ENCODE measurements at places on chromosomes 11 and 22.

- DNase-seq: no peak
Observed at GRCh38 chr11:20631519-20632168, 32.2 kb downstream of the SLC6A5 start.

- DNase-seq: no peak
Observed at GRCh38 chr22:19325296-19325948, 33.9 kb upstream of the CLTCL1 start.

GRCh38 chr11:1750481-1750839 is at the start of gene IFITM10:
IFITM10 (minus strand) TSS chr11:1750595; CDS start chr11:1750442, 153 bp downstream.
- no peak for DNase-seq

GRCh38 chr11:11770921-11771486 is 70.8 kb upstream of the USP47 start:
- DNase-seq: no peak

- no peak for DNase-seq
Observed at GRCh38 chr22:19743081-19743480, 17.5 kb upstream of the TBX1 start.

DNA sequence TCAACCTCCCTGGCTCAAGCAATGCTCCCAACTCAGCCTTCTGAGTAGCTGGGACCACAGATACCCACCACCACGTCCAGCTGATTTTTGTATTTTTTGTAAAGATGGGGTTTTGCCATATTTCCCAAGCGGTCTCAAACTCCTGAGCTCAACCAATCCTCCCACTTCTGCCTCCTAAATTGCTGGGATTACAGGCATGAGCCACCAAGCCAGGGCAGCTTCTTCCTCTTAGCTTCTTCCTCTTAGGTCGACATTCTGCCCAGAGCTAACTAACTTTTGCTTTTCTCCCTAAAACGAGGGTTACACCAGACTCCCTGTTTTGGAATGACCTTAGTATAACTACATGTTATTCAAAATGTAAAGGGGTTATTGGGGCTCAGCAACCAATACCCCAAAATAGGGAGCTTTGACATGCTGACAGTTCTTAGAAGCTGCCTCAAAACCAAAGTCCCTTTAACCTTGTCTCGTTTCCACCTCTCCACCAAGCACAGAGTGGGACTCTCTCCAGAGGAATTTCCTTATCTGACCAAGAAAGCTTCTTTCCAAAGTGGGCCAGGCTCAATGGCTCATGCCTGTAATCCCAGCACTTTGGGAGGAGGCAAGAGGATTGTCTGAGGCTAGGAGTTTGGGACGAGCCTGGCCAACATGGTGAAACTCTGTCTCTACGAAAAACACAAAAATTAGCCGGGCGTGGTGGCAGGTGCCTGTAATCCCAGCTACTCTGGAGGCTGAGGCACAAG is 7.0 kb downstream of the HPS5 start:
- no peak for DNase-seq

DNA sequence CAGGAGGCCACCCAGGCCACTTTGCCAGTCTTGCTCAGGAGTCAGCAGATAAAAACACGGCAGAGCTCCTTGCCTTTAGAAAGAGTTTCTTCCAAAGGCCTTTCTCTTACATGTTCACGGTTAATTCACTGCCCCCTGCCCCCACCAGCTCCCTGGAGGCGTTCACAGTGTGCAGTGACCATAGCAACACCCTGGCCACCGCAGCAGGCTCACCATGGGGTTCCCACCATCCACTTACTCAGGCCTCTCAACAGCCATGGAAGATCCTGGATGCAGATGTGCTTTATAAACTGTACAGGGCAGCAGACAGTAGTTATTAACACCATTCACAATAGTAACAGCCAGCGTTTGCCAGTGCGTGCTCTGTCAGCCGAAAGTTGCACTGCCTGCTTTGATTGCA is 10.6 kb upstream of the MYO7A start:
- DNase-seq: no peak

DNA sequence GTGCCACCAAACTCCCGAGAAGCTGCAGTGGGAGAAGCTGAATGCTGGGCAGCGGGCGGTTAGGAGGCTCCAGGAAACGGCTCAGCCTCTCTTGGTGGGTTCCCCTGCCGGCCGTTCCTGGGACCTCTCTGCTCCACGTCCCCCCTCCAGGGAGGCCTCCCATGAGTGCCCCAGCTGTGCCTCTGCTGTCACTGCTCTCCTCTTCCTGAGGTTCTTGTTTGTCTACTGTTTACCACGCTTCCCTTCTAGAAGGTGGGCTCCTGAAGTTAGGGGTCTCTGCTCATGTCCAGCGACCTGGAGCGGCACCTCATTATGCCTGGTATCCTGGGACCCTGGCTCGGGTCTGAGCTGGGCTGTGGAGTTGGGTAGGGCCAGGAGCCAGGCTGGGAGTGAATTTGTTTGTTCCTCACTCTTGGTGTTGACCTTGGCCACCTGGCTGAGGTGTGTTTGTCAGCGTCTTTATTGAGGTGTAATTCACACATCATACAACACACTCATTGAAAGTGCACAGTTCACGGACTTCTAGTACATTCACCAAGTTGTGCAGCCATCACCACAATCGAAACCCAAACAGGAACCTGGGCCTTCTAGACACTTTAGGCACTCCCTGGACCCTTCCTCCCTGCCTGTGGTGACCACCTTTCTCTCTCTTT is 37.8 kb upstream of the GRAMD4 start:
- no peak for DNase-seq

- no peak for DNase-seq
Observed at GRCh38 chr22:27080036-27080578, 422.7 kb downstream of the MIAT start.

DNA sequence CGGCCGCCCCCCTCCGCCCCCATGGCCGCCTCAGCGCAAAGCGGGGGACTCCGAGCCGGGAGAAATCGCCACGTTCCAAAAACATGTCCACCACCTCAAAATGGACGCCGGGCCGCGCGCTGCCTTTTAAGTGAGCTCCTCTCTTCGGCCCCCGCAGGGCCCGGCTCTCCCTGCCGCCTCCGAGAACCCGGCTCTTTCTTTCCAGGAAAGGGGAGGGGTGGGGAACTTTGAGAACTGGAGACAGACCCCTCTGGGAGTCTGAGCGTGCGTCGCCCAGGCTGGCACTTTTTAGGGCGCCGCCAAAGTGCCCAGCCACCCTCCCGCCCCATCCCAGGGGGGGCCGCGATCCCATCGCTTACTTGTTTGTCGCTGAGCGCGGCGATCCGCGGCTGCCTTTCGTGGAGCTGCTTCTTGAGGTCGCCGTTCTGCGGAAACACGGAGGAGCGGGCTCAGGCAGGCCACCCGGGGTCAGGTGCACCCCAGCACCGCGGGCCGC is 1.6 kb downstream of the PHF21B start:
- DNase-seq: no peak

GRCh38 chr22:21698430-21699329 is 32.9 kb downstream of the PPIL2 start:
- no peak for DNase-seq

- peak; percentile 72 for DNase-seq
Observed at GRCh38 chr22:45918459-45919370, 58.2 kb downstream of the WNT7B start.

GRCh38 chr11:87180742-87181141 is 143.0 kb downstream of the TMEM135 start:
- no peak for DNase-seq

GRCh38 chr11:125207866-125208425 is 43.4 kb downstream of the PKNOX2 start:
- DNase-seq: no peak

DNA sequence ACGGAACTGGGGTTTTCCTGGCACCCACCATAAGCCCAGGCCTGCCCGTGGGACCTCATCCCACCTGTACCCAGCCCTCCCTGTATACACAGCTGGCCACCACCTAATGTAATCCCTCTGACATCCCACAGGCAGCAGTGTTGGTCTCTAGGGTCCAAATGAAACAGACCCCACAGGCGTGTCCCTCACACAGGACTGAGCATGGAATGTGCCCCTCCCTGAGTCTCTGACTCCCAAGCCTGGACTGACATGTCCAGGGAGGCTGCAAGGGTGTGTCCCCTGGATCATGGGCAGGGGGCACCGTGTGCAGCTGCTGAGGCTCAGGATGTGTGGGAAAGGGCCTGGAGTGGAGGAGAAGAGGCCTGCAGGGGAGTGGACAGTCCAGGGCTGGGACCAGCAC is 50.6 kb upstream of the PPARA start:
- DNase-seq: no peak
